ENCODE measurements at places on chromosomes 5 and 9.
A peak's percentile ranks its signal among the peaks of the same experiment; 100 is the strongest.

- no peak for DNase-seq
These were observed 604.1 kb upstream of the TLE4 start for GRCh38 chr9:78967596-78968217.

DNA sequence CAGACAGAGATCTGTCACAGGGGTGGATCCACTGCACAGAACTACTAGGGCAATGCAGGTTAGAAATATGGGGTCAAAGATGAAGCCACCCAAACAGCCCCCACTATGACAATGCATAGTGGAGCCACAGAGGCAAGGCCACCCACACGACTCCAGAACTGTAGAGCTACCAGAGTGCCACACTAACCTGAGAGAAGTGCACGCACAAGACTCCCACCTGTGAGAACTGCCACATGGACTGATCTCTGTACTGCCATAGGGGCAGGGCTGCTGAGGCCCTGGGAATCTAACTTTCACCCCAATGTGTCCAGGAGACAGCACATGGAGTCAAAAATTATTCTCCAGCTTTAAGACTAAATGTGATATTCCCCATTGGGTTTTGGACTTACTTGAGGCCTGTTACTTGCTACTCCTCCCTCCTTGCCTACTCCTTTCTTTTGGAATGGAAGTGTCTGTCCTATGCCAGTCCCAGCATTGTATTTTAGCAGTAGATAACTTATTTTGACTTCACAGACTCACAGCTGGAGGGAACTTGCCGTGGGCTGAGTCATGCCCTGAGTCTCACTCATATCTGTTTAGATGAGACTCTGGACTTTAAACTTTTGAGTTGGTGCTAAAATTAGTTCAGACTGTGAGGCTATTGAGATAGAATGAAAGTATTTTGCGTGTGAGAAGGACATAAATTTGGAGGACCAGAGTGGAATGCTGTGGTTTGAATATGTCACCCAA, 853.3 kb downstream of the MAT2B start:
- no peak for DNase-seq

GRCh38 chr5:139642213-139642612, 5.9 kb upstream of the CXXC5 start:
- peak; percentile 43 for DNase-seq

- DNase-seq, result no peak
These were observed 12.6 kb downstream of the ANKDD1B start for GRCh38 chr5:75623846-75624245.

DNA sequence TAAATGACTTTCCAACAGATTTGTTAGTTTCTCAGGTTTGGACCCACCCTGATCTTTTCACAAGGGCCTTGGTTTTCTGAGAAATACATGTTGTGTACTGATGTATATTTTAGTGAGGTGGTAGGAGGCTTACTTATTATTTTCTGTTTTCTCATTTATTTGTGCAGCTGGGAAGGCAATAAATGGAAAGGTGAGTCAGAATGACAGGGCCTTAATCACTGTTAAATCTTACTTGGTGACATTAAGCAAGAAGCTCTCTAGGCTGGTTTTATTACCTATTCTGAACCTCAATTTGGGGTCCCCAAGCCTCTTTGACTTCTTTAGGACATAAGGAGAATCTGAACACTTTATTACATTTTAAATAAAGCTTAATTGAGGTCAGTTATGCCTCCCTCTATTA, 214.0 kb upstream of the DAB2 start:
- no peak for DNase-seq

Measured in H7 (cell line).